ENCODE measurements at places on chromosomes 2 and 18.

DNA sequence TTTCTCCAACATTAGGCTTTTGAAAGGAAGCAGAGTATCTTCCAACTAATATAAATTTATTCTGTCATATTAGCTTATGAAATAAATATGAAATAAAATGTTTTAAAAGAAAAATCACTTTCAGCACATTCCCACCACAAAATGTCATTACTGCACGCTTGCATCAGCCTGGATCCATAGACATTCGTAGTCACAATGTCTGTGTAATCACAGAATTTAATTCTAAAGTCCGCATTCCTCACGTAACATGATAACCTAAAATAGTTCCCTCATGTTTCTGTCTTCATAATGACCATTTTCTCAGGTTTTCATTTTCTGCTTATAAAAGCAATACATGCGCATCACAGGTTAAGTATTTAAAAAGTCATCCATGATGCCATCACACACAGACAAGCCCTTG, 47.1 kb downstream of the HDAC4 start:
- no peak for DNase-seq

- no peak for DNase-seq
Measured at GRCh38 chr18:35662293-35663062, 80.9 kb downstream of the GALNT1 start.

DNA sequence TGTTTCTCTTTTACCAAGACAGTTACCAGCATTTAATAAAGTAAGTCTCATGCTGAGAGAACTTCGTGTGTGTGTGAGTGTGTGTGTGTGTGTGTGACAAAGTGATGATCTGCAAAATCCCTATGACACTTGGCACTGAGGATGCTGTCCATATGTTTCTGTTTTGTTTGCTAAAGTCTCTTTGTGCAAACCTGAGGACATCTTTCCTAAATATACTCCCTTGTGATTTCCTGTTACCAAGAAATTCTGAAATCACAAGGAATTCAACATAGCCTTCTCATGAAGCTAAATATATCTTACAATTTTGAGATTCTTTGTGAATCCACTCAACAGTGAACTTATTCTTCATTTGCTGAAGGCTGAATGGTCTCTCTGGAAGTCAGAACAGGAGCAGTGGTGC, 1359.7 kb upstream of the NRXN1 start:
- no peak for DNase-seq

DNA sequence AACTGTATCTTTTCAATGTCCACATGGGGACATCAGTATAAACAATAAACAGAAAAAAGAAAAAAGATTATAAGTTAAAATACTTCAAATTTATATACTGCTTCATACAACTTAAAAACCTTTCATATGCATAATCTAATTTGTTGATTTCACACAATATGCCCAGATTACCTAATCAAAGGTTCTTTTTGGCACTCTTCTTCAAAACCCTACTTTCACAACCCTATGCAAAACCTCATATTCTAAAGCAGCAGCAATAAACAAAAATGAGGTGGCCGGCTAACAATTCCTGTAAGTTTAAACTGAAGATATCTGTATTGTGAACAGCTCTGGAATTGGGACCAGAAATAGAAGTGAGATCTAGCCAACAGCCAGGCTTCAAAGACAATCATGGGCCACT, 28.6 kb downstream of the STK17B start:
- DNase-seq: no peak

DNA sequence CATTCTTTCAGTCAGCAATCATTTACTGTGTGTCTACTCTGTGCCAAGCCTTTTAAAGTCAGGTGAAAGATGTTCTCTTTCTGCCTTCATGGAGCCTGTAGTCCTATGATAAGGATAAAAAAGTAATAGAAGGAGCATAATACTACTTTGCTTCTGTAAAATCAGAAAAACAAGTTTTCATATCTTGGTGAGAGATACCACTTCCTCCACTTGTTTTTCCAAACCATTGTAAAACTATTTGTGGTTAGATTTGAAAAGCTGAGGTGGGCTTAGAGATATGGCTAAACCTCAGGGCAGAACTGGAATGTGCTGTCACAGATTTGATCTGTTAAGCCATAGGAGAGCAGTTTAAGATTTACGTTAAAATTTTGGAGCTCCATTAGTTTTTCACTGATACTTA, 104.7 kb upstream of the FAM117B start:
- DNase-seq: no peak

DNA sequence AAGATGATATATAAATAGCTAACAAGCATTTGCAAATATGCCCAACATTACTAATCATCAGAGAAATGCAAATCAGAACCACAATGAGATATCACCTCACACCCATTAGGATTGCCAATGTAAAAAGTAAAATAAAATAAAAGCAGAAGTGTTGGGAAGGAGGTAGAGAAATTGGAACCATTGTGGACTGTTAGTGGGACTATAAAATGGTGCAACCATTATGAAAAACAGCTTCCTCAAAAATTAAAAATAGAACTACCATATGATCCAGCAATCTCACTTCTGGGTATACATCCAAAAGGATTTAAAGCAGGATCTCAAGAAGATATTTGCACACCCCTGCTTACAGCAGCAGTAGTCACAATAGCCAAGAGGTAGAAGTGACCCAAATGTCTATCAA, 99.8 kb upstream of the DAPL1 start:
- no peak for DNase-seq

Measured in anterior cingulate cortex (tissue), 58 donors.